SHP77 treated with DMSO at 0.1 percent for 48 hours (cell line): ENCODE measurements at places on chromosomes 13 and 19.
A peak's percentile ranks its signal among the peaks of the same experiment; 100 is the strongest.

DNA sequence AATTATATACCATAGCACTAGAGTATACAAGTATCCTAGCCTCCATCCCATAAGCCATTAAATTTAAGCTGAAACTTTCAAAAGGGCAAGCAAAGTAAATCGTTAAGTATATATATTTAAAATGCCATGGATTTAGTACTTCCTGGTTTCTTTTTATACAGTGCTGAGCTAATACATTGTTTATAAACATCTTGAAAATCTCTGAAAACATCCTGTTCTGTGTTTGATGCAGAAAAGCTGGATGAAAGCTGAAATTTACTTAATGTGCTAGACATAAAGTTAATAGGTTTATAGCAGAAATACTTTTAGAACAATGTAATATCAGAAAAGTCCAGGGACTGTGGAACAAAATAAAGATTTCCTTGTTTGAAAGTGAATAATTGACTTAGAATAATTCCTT lies 875.4 kb downstream of the SLITRK6 start:
- DNase-seq: peak; percentile 25

- DNase-seq: peak; percentile 83
Observed at GRCh38 chr19:4732680-4733114, 9.1 kb upstream of the DPP9 start.

DNA sequence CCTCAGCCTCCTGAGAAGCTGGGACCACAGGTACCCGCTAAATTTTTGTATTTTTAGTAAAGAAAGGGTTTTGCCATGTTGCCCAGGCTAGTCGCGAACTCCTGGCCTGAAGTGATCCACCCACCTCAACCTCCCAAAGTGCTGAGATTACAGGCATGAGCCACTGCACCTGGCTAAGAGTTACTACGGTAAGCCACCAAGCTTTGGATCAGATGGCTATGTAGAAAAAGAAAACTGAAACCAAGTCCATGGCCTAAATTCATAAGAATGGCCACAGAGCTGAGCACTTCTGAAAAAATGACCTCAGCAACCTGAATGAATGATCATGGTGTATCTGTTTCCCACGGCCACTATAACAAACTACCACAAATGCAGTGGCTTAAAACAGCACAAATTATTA lies 9.4 kb downstream of the OPA3 start:
- no peak for DNase-seq

DNA sequence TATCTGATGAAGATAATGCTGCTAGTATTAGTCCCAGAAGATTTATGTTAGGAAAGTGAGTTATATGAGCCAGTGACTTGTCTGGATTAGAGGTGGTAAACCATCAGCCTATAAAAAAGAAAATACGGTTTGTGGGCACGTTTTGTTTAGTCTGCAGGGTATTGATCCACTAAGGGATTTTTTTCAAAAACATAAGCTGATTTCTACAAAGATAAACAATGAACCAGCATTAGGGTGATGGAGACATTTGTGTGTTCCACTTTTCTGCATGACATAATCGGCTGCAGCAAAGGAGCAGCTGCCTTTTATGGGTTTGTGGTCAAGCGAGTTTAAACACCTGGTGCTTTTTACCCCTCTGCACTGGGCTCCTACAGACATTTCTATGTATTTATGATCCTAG lies 836.4 kb upstream of the GPC6 start:
- peak; percentile 100 for DNase-seq

DNA sequence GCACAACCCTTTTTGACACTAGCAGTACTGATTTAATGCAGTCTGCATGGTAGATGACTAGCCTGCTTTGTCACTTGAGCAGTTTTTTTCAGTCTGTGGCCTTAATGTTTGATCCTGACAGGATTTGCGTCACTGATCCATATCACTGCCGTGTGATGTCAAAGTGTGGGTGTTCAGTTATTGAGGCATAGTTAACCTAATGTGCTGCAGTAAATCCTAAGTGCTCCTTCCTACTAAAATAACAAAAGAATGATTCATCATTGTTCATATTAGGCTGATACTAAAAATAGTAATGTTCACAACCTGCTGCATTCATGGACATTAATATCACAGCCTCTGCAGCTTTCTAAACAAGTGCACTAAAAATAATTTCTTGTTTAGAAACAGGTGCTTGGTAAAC lies 121.9 kb upstream of the MLNR start:
- peak; percentile 37 for DNase-seq

DNA sequence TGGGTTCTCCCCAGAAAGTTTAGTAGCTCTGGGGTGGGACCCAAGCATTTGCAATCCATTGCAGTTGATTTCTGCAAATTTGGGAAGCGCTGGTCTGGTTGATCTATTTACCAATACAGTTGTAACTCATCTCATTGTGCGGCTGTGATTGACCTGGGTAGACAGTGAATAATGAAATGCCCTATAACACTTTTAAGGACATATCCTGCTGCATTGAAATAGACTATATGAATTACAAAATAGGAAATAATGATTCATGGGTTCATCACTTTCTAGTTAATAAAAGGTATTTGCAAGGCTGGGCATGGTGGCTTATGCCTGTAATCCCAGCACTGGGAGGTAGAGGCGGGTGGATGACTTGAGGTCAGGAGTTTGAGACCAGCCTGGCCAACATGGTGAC lies 59.0 kb upstream of the FARP1 start:
- no peak for DNase-seq

- DNase-seq: no peak
Observed at GRCh38 chr13:75443356-75443958, 38.5 kb downstream of the TBC1D4 start.

DNA sequence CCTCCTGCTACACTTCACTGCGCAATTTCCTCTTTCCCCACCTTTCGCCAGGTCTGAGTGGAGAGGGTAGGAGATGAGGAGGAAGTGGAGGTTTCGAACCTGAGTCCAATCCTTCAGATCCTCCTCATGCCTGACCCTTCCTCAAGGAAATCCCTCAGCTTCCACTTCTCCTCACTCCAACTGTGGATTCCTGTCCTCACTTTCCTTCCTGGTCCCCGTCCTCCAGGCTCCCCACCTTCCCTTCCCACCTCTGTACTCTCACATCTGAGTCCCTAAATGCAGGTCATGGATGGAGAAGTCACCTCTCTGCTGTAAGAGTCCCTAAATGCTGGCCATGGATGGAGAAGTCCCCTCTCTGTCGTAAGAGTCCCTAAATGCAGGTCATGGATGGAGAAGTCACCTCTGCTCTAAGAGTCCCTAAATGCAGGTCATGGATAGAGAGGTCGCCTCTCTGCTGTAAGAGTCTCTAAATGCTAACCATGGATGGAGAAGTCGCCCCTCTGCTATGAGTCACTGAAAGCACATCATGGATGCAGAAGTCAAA lies 3.1 kb downstream of the TMEM86B start:
- no peak for DNase-seq

- no peak for DNase-seq
Observed at GRCh38 chr13:23480324-23480723, 46.8 kb upstream of the SACS start.

GRCh38 chr19:10550336-10550735 lies 6.6 kb downstream of the ATG4D start:
- no peak for DNase-seq

DNA sequence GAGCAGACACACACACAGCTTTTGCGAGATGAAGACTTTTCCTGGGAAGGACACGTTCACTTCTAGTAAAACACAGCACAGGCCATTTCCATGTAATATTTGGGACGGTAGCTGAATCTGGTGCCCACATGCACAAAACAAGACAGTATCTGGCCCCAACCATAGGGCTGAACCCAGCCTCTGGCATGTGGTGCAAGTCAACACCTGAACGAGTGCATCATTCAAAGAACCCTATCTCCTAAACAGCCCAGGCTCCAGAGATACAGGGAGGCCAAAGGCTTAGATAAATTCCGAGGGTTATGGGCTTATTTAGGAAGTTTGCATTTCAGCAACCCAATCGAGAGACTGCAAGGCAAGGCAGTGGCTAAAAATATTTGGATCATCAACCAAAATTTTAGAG lies 2.7 kb upstream of the TFDP1 start:
- DNase-seq: no peak

- no peak for DNase-seq
Observed at GRCh38 chr19:55392820-55393761, 7.4 kb downstream of the RPL28 start.

DNA sequence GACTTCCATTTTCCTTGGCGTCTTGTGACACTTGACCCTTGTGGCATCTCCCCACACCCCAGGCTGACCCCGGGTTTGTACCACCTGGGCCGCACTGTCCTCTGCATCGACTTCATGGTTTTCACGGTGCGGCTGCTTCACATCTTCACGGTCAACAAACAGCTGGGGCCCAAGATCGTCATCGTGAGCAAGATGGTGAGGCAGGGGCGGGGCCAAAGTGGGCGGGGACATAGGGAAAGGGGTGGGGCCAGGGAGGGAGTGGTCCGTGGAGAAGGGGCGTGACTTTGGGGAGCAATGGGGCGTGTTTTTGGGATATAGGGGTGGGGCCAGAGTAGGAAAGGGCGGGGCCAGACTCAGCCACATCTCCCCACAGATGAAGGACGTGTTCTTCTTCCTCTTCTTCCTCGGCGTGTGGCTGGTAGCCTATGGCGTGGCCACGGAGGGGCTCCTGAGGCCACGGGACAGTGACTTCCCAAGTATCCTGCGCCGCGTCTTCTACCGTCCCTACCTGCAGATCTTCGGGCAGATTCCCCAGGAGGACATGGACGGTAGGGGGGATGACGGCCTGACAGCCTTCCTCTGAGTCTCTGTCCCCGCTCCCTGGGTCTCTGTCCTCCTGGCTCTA lies 42.8 kb downstream of the TRPM4 start:
- no peak for DNase-seq

DNA sequence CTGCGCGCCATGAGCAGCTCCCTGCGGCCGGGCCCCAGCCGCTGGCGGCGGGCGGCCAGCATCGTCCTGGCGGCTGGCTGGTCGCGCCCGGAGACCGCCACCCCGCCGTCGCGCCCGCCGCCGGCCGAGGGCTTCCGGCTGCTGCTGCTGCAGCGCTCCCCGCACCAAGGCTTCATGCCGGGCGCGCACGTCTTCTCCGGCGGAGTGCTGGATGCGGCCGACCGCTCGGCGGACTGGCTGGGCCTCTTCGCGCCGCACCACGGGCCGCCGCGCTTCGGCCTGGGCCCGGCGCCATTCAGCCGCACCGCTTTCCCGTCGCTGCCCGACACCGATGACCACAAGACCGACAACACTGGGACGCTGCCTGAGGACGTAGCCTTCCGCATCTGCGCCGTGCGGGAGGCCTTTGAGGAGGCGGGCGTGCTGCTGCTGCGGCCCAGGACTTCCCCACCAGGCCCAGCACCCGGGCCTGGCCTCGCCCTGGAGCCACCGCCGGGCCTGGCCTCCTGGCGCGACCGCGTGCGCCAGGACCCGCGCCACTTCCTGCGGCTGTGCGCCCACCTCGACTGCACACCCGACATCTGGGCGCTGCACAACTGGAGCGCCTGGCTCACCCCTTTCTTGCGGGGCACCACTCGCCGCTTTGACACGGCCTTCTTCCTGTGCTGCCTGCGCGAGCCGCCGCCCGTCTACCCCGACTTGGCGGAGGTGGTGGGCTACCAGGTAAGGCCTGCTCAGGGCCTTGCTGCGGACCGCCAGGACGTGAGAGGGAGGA lies 518 bp downstream of the NUDT19 start:
- no peak for DNase-seq

DNA sequence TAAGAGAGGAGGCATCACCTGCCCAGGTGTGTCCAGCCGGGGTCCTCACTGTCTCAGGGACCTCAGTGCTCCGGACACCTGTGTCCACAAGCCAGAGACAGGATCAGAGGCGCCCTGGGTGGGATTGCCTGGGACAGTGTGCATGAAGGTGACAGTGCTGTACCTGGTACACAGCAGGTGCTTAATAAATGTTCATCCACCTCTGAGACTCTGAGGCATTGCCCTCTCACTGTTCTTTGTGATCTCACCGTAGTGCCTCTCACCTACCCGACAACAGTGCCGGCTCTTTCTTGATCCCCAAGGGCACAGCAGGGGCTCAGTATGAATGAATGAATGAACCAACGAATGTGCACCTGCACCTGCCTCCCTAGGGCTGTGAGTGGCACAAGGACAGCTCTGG lies 9.2 kb downstream of the RDH13 start:
- DNase-seq: no peak

DNA sequence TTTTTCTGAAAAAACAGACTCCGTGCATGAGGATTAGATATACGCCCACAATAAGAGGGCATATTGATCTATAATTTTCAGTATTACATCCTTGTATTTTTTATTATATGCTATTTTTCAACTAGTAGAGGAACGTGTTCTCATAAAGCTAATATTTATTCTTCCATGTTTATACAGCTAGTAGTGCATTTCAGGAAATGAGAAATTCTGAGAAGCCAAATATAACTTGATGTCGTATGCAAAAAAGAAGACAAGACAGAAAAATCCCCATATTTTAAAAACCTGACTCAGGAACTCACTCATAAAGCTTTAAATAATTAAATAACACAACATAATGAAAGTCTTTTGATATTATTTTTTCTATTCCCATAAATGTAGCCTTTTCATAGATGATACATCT lies 308.6 kb downstream of the ENOX1 start:
- no peak for DNase-seq

DNA sequence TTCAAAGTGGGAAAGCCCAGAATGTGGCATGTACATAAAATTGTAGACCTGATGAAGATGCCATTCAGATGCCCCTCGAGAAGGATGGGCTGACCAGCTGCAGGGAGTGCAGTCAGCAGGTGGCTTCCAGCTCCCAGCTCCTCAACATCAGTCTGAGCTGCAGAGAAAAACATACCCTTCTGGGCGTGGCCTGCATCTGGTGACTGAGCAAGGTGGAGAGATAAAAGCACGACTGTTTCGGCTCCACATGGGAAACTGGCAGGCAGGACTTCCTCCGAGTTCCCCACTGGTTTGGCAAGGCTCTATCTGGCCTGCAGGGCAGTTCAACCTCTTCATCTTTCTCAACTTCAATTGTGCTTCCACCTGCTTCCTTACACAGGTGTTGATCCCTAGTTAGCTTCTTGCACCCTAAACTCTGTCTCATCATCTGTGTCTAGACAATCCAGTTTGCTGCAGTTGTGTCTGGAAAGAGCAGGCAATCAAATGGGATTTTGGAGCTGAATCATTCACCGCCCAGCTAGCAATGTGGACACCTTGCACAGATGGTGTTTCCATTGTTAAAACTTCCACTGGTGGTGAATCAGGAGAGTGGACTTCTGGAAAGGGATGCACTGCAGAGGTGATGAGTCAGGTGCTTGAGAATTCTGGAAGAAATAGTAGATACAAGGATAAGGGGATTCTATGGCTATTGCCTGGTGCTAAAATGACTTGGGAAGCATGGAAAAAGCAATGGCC lies 56.8 kb downstream of the POLR1D start:
- no peak for DNase-seq

DNA sequence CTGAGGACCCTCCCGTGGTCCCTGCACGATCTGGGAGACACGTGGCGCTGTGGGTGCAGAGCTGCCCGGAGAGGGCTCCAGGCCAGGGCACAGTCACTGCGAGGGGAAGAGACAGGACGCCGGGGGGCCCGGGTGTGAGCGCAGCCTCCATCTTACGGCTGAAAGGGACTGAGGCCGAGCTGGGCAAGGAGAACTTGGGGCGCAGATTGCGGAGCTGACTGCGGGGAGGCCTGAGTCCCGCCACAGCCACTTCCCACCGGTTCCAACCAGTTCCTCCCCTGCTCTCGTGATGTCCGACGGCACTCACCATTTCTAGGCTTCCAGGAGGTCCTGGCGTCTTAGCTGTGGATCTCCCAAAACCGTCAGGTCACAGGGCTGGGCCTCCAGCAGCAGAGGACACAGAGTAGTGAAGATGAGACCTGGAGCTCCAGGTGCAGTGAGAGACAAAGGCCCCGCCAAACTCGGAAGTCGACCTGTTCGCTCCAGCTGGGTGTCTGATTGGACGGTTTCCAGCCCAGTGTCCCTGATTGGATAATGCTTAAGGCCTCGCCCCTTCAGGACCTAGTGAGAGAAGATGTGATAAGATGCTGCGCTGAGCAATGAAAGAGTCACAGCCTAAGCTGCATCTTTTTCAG lies 4.8 kb upstream of the ZNF253 start:
- DNase-seq: no peak
